Stimulated activated CD4-positive, alpha-beta T cell treated with anti-CD3 and anti-CD28 coated beads, Interleukin-4, amount 100 ng/mL, for 4 hours (primary cell): ENCODE measurements at places on chromosomes 12 and 14.

DNA sequence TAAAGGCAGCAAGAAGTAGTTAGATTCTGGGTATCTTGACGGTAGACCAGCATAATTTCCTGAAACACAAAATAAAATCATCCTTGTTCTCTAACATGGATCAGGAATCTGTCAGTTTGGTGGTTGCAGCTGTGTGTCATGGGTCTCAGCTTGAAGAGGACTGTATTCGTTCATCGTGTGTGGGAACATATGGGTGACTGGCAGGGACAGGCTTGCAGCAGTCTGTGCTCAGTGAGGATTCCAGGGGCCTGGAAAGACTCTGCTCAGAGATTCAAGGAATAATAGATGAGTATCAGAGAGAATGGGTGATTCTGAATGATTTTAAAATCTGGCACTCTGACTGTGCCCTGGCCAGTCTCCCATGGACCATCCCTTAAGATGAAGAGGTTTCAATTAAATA, 421.6 kb downstream of the APAF1 start:
- DNase-seq, result no peak

- no peak for DNase-seq
Measured at GRCh38 chr12:67968321-67968720, 20.9 kb upstream of the IFNG-AS1 start.

- DNase-seq, result no peak
Measured at GRCh38 chr12:34356233-34356987, 334.1 kb downstream of the ALG10 start.

DNA sequence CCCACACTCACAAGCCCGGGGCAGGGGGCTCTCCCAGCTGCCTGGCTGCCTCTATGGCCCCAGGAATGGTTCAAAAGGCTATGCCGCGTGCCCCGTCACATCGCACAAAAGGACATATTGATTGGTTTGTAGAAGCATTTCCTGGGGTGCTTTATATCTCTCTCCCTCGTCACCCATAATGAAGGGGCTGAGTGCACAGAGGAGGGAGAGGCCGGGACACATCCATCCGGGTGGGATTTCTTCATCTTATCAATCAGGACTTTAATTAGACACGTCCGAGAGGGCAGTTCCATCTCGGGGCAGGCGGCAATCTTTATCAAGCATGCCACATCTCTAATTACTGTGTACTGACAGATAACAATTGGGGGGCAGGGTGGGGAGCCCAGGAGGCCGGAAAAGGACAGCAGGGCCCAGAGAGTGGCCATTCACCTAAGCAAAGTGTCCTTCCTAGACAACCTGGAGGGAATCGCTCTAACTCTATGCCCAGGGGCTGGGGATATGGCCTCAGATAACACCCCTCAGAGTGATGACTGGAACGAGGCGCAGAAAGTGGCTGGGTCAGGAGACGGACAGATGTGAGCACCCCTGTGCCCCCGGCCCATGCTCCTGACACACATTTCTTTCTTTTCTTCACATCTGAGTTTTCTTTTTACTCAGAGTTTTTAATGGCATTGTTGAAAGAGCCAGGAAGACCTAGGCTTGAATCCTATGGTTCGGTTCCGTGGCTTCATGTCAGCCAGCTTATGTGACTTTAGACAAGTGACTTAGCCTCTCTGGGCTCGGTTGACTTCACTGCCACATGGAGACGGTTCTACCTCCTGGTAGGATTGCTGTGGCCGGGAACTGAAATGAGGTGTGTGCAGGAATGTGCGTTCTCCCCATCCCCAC, 36.0 kb upstream of the ESRRB start:
- no peak for DNase-seq

DNA sequence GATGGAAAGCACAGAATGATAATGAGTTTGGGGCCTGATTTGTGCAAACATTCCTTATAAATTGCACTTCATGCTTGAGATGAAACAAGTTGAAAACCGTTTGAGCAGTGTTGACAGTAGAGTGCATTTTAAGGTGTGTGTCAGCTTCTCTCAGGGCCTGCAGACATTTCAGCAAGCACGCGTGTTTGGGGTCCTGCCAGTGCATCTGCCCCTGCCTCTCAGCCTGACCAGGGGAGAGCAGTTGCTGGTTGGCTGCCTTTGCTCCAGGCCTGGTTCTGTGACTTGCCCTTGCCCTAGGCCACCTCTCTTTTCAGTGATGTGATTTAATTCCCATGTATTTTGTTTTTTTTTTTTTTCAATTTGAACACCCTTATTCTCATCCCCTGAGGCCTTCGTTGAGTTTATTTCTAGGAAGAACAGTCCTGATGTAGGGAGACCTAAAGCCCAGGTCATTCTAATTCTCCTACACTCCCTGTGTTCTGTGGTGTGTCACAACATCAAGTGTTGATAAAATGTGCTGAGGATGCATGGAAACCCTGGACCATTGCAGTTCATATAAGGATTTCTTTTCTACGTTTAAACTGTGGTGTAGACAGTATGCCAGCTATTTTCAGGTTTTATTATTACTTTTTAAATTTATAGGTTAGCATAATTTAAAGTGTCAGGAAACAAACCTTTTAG, 40.1 kb upstream of the AMN start:
- DNase-seq, result no peak

DNA sequence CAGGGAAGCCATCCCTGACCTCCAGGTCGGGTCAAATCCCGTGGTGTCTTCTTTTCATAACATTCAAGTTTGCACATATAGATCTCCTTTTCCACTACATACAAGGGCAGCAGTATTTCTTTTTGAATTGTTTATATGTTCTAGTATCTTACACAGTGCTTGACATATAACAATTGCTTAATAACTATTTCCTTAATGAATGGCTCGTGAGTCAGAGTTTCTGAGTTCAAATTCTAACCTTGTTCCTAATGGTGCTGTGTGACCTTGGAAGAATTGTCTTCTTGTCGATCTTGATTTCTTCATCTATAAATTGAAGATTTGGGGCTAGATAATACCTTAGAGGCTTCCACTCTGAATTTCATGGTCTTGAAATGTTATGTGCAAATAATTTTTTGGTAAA, 57.2 kb upstream of the PELI2 start:
- DNase-seq, result no peak

DNA sequence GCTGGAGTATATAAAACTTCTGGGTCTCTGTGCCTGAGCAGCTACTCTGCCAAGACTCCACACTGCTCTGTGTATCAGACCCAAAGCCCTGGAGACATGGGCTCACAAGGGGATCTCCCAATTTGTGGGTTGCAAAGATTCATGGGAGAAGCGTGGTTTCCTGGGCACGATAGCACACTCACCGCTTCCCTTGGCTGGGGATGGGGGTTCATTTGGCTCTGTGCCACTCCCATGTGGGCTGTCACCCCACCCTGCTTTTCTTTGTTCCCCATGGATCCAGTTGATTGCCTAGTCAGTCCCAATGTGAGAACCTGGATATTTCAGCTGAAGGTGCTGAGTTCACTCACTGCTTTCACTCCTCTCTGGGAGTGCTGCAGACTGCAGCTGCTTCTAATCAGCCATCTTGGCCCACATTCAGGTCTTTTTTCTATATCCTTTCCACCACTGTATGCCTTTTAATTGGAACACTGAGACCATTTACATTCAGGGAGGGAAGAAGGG, 40.0 kb upstream of the PCNX4 start:
- DNase-seq, result no peak

DNA sequence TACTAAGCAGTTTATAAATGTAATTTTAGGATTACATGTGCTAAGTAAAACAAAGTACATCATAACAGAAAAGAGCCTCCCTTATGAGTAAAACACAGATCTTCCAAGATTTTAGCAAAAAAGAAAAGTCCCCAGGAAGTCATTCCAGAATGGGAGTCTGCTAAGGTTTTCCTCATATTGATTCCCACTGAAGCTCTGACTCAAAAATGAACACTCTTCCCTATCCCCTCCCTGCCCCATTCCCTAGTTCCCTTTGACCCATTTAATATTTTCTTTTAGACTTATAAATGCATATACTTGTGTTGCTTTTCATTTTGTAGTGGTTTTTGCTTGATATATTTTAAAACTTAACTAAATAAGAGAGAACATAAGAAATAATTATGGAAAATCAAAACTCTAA, 40.1 kb downstream of the PTGER2 start:
- DNase-seq, result no peak

- DNase-seq, result no peak
Measured at GRCh38 chr12:112674539-112674938, 117.0 kb upstream of the RPH3A start.

DNA sequence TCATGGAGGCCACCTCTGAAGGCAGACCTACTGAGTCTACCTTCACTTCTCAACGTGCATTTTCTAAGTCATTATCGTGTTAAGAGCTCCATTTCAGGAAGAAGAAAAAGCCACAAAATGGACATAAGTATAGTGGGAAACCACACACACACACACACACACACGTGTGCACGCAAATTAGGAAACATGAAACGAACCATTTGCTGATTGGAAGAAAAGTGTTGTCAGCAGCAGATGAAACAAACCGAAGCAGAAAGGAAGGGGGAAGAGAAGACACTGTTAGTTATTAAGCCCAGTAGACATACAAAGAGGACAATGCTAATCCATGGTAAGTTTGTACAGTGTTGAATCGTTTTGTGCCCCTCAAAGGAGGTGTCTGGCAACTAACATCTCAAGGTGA, 9.9 kb upstream of the VPS33A start:
- no peak for DNase-seq

DNA sequence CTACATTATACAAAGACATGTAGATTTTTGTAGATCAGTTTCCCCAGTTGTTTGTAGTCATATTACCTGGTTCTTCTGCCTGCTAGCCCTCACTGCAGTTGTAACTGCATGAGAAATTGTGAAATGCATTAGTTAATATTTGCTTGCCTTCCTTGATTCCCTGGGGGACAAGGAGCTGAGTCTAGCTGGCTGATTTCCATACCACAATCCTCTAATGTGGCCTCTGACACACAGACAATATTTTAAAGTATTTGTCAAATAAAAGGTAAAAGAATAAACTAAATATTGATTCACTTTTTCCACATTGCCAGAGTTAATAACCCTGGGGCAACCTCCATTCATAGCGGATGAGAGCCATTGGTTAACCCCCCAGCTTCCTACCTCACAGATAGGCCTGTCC, 128.8 kb upstream of the TMEM132C start:
- no peak for DNase-seq

- peak; percentile 67 for DNase-seq
Measured at GRCh38 chr14:32077081-32078022, at the start of gene ARHGAP5. Gene ARHGAP5, plus strand, starts transcription at chr14:32077304. Its CDS starts 13,366 bp downstream, at chr14:32090670.

DNA sequence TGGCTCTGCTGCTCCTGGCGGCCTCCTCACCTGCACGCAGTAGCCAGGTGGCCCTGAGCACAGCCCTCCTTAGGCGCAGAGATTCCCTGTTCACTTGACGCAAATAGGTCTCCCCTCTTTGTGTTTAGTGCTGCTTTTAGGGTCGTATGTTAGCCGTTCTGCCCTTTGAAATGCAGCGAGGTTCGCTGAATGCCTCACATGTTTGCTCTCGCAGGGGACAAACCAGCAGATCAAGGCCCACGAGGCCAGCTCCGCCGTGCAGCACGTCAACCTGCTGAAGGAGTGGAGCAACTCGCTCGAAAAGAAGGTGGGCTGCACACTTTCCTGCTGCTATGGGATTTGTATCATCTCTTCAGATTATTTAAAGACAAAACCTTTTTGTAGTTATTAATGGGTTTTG, 31.4 kb upstream of the AMN start:
- no peak for DNase-seq

DNA sequence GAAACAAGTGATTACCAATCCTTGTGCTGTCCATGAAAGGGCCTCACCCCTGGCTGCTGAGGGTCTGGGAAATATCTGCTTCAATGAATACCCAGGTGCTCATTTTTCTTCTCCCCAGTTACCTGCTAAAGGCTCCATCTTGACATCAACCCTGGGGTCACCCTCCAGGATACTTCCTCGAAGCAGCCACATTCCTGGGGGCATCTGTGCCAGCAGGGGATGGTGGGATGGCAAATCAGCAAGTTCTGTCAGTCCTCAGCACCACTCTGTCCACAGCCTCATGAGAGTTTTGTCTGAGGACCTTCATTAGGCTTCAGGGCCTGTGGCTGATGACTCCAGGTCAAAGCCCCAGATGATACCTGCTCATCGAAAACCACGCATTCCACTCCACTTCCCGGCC, 124.8 kb downstream of the ZFP36L1 start:
- DNase-seq, result no peak

GRCh38 chr14:61379639-61380184, 58.3 kb downstream of the PRKCH start:
- no peak for DNase-seq

DNA sequence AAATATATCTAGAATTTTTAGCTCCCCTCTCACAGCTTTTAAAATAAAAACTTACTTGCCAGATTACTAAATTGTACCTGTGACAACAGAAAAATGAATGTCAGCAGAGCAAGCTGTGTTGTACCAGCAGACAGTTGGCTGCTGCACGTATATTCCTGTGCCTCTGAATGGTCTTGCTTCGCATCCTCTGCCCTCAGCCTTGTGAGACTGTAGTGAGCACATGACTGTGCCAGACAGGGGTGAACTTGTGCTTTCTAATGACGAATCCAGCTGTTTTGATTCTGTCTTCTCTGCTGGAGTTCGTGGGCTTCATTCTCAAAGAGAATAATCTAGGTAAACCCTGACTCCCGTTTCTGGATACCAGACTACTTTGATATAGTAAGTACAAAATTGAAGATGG, 58.3 kb upstream of the FRMD6 start:
- DNase-seq, result no peak

DNA sequence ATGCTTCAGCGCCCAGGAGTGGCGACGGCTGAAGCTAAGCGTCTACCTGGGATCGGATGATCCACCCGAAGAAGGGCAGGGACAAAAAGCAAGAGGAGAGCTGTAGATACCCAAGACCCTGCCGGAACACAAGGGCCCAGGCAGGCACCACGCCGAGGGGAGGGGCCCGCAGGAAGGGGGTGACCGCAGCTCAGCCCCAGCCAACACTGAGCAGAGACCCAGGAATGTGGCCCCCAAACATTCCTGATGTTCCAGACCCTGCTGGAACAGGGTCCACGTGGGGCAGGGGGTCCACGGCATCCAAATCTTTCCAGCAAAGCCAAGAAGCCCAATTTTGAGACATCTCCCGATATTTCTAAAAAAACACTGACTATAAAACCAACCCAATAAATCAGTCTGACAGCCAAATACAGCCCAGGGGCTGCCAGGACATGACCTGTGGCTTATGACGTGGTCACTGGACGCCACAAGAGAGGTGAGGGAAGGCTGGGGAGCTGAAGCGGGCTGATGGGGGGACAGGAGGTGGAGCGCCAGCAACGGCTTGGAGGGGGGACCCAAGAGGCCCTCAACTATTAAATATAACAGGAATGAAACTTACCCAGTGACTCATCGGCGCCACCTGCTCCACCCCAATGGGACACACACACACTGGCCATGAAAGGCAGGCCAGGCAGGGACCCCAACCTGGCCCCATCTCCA, 58.9 kb downstream of the NCOR2 start:
- no peak for DNase-seq

DNA sequence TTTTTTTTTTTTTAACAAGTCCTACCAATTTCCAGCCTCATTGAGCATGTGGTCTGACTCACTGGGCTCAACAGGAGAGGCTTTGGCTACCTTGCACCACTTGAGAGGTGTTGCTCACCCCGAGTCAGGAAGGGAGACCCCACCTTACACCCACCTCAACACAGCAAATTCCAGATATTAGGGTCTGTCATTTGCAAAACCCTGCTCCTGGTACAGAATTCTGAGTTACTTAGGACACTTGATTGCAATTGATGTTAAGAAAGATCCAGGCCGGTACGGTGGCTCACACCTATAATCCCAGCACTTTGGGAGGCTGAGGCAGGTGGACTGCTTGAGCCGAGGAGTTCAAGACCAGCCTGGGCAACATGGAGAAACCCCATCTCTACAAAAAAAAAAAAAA, 14.1 kb downstream of the DGLUCY start:
- no peak for DNase-seq

GRCh38 chr14:94278731-94279130, 14.3 kb downstream of the SERPINA10 start:
- DNase-seq, result no peak

- DNase-seq, result no peak
Measured at GRCh38 chr12:113370923-113371682, 12.7 kb downstream of the PLBD2 start.
